Progenitor cell of endocrine pancreas (in vitro differentiated cells): ENCODE measurements at places on chromosomes 6 and 20.

GRCh38 chr20:46787991-46788762, 78.7 kb downstream of the SLC2A10 start:
- DNase-seq = no peak

DNA sequence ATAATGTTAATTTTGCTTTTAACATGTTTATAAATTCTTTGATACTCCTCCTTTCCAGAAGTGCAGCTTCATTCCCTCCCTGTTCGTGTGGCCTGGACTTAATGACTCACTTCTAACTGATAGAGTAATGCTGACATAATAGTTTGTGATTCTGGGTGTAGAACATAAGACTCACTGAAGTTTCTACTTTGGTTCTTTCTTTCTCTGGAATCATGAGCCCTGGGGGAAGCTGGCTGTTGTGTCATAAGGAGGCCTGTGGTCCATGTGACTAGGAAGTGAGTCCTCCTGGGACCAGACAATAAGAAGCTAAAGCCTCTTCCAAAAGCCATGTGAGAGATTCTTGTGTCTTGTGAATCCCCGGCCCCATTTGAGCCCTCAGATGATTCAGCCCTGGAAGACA, 30.5 kb upstream of the HLA-G start:
- DNase-seq = no peak

DNA sequence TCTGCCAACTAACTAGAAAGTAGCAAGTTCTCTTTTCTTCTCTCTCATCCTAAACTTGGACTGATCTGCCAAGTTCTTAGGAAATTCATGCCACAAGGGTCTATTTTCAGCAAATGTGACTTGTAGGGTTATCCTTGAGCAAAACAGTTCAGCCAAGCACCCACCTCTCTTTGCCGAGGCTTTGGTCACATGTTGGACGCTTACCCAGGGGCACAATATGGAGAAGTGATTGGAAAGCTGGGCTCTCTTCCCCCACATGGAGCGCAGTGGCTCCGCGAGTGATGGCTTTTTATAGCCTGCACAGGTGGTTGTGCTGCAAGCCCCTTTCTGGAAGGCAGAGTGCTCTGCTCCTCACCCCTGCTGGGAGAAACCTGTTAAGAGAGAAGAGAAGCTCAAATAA, 47.7 kb upstream of the FNDC1 start:
- no peak for DNase-seq

- no peak for DNase-seq
These were observed 146.5 kb downstream of the EDN1 start for GRCh38 chr6:12436683-12437082.

DNA sequence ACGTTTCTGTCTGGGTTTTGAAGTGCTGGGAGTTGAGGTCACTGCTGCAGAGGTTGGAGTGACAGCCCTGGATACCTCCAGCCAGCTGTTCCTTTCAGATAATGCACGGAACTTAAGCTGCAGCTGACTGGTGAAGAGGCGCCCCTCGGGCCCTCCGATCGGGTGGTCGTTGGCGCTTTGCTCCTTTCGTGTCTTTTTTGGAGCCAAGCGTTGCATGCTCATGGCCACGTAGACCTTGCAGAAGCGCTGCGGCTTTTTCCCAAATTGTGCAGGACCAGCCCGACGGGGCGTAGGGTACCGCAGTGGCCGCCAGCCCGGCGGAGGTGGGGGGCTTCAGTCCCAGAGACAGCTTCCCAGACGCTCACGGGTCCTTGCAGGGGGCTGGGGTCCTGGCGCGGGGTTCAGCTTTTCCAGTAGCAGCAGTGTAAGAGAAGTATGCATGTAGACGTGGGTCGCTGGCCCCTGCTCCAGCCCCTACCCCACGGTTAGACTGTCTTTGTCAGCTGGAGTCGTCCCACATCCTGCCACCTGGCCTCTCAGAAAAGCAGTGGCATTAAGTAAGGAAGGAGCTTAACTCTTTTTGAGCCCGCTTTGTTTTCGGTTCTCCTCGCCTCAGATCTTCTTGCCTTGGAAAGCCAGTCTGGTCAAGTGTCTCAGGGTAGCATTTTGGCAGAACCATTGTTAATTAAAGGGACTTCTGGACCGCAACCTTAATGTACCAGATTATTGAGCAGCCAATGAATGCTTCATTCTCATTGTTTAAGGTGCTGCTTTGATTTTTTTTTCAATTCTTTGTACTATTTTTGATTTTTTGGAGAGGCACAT, 838 bp downstream of the TNFAIP3 start:
- no peak for DNase-seq
